Stimulated activated CD4-positive, alpha-beta T cell treated with anti-CD3 and anti-CD28 coated beads, Interleukin-15, amount 100 ng/mL, for 48 hours (primary cell): ENCODE measurements at places on chromosomes 2 and 18.

- DNase-seq, result no peak
These were observed 557.4 kb upstream of the RAB6C start for GRCh38 chr2:129422028-129422427.

GRCh38 chr18:9971313-9971920 lies 57.6 kb downstream of the VAPA start:
- peak; percentile 61 for DNase-seq

- DNase-seq, result no peak
These were observed 74.7 kb downstream of the NAB1 start for GRCh38 chr2:190723397-190724090.

DNA sequence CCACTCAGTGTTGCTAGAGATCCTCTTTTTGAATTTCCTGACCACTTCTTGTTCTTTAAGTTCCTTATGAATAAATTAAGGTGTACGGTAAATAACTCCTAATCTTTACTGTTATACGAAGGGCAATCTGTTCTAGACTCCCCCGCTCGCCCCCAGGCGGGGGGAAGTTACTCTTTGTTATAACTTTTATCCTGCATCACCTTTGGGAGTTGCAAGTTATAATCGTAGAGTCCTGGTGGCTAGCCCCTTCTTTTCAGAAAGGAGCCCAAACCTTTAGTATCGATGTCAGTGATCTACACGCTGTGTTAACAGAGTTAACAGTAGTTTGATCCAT lies 652 bp downstream of the GCA start:
- no peak for DNase-seq

GRCh38 chr2:157853211-157853610 lies 22.9 kb downstream of the ACVR1 start:
- DNase-seq, result no peak

GRCh38 chr18:58800582-58800981 lies 64.1 kb upstream of the ZNF532 start:
- no peak for DNase-seq

DNA sequence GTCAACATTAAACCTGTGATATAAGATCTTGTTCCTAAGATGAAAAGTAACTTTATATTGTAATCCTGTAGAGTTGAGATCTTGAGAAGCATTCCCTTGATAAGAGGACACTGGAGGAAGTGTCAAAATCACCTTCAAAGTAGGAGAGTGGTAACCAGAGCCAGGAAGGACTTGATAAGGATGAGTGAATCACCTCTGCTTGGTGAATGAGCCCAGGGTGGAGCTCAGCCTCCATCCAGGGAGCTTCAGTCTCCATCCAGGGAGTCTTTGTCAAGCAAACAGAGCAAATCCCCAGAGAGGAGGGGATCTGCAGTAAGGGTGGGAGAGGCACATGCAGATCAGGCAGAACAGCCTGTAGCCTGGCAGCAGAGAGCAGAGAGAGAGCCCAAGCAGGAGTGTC lies 167.1 kb upstream of the SIX2 start:
- no peak for DNase-seq

DNA sequence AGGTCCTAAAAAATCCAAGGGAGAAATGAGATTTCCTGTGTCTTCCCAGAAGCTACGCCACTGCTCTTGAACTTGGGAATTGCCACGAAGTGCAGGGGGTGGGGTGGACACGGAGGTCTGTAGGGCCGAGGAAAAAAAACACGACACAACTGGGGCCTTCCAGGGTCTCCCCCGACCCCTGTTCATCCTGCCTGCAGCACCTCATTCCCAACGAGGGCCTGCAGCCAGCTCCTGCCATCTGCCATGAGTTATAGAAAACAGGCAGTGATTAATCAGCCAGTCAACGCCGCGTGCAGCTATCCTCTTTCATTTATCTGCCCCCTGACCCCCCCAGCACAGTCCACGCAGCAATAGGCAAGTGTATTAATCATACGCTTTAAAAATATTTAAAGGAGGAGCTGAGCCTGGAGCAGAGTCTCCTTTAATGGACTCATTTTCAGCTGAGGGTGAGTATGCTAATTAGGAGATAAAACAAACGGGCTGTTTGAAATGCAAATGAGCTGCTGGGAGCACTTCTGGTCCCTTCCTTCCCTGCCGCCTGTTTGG lies 209.9 kb downstream of the TFCP2L1 start:
- peak; percentile 73 for DNase-seq

GRCh38 chr2:134220344-134220974 lies 33.4 kb upstream of the MGAT5 start:
- DNase-seq, result no peak

DNA sequence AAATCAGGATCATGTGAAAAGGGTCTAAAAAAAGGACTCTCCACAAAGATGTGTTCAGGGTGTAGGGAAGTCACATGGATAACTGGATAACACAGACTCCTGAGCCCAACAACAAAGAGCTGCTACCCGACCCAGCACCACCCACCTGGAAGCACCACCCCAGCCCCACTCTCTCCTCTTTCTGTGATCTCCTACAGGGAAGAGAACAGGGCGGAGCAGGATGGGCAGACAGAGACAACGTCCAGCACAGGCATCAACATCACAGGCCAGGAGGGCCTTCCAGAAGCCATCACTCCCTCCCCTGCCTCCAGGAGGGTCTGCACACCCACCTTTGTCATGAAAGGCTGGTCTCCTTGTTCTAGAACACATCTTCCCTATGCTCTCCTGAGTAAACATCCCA lies 1.3 kb upstream of the CIB4 start:
- DNase-seq, result no peak

DNA sequence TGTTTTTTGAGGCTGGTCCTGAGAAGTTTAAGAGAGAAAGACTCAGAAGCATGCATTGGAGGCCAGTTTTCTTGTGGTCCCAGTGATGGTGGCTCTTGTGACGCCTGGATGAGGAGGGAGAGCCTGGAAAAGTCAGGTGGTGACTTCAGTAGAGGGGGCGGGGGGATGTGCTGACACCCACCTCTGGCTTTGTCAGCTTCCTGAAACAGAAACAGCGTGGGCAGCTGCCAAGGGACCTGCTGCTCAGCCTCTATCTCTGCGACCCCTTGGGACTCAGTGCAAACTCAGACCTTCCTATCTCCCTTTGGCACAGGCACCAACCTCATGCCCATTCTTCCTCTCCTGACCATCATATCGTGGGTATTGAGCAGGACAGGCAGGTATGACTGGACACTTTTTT lies 6.4 kb downstream of the TGFBRAP1 start:
- no peak for DNase-seq

GRCh38 chr18:8707556-8708300 lies 2.4 kb downstream of the MTCL1 start:
- DNase-seq, result no peak

DNA sequence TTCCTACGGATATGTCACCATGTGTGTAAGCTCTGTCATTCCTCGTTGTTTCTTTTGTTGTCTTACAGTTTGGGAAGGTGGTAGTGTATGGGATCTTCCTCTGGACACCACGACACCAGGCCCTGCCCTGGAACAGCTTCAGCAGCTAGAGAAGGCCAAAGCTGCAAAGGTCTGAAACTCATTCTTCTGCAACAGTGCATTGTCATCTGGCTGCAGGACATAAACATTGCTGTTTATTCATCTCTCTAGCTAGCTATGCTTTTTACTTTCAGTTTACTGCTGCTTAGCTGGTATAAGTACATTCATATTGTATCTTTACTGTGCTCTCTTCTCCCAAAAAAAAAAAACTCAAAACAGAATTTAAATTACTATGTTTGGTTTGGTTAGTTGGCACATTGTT lies 39.2 kb upstream of the KCNJ13 start:
- no peak for DNase-seq

- DNase-seq, result no peak
These were observed 13.2 kb downstream of the POU3F3 start for GRCh38 chr2:104866883-104867812.

GRCh38 chr2:69618362-69618761 lies 25.2 kb downstream of the AAK1 start:
- DNase-seq, result no peak

GRCh38 chr2:54471221-54471711 lies 15.1 kb downstream of the SPTBN1 start:
- no peak for DNase-seq

DNA sequence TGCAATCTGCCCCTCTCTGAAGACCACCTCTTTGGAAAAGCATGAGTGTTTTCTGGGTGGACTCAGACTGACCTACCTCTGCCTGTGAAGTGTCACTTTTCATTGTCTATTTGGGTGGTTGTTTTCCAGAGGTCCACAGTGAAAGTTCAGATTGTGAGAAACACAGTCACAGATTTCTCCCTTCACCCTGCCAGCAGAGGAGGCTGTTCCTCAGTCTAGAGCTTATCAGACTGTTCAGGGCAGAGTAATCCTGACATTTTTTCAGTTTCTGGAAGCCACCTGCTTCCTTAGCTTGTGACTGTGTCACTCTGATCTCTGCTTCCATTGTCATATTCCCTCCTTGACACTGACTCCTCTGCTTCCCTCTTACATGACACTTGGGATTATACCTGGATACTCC lies 55.4 kb upstream of the RMP24 start:
- no peak for DNase-seq

- no peak for DNase-seq
These were observed 50.8 kb upstream of the RASGRP3 start for GRCh38 chr2:33425586-33426031.

DNA sequence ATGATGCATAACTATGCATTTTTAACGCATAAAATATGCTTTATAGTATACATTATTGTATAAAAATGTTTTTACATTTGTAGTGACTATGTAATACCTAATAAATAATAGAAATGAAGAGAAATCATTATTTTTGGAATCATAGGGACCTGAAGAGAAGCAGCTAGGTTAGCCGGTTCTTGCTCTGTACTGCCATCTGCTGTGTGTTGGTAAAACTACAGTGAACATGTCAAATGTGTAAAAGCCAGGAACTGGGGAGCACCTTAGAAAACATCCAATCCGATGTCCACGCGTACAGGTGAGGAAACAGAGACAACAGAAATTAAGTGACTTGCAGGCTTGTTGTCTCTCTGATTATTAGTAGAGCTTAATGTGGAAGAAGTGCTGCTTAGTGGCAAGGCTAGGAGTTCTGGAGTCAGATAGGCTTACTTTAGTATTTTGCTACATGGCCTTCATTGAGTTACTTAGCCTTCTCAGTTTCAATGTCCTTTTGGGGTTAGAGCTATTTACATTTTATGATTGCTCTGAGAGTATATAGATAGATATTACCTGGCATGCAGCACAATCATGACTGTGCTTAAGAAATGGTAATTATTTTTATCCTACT lies 386.5 kb downstream of the DLGAP1 start:
- DNase-seq, result peak; percentile 4

- DNase-seq, result no peak
These were observed 15.5 kb upstream of the ECEL1 start for GRCh38 chr2:232502911-232503808.

GRCh38 chr2:191951376-191951775 lies 104.5 kb upstream of the CAVIN2 start:
- DNase-seq, result no peak

DNA sequence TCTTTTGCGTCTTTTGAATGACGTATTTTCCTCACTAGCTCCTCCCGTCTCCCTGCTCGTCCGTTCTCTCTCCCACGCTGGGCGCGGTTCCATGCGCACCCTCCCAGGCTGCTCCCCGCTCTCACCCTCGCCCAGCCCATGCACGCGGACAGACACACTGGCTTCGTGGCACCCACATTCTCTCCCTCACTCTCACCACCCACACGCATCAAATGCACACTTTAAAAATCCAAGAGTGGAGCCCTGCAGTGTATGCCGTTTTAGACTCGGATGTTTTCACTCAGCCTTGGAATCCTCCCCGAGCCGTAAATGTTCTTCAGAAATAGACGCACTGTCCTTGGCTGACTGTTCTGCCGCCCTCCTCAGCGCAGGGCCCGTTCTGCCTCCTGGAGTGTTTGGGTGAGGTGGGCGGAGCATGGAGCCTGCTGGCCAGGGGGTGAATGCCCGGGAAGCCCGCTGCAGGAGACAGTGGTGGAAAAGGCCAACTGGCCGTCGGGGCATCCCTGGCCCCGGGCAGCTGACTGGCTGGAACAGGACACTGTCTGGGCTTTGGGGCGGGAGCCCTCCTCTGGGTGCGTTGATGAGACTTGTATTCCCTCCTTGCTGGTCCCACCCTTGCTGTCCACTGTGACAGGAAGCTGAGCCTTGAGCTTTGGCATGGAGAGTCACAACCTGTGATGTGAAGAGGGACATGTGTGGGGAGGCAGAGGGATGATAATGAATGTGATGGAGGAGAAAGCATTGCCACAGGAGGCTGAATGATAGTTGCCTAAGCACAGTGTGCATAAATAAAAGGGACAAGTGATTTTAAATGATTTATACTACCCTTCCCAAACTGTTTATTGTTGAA lies 35.4 kb upstream of the LYPD6B start:
- no peak for DNase-seq

- DNase-seq, result no peak
These were observed 124.6 kb downstream of the NCK2 start for GRCh38 chr2:105869341-105869740.

- no peak for DNase-seq
These were observed 248.2 kb upstream of the RBMS1 start for GRCh38 chr2:160741815-160742214.

DNA sequence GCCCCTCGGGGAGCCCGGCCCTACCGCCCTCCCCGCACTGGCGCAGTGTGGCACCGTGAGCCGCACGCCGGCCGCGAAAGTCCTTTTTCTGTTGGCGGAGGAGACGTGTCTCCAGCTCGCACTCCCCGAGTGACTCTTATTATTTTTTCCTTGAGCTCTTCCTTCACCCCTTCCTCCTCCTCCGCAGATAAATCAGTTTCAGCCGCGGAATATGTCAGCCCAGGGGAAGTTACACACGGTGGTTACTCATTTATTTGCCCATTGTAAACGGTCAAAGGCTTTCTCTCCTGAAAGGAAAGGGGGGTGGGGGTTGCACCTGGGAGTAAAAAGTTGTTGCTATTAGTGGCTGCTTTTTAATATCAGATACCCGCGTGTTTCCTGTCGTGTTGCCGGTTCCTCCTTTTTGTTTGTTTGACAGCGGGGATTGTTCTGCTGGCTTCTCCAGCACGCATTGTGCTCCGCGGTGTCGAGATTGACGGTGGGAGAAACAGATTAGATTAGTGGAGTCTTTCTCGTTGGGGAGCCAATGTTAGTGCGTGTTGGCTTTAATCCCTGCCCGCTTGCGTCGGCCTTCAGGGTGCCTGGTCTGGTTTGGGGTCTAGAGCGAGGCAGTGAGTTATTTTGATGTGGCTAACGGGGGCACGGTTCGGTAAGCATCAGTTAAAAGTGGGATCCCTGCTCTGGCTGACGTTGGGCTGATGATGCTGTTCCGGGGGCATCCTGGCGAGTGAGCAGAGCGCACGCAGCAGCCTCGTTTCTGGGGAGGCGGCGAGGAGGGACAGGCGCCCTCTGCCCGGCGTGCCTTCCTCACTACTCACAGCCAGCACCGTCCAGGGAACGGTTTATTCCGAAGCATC lies 1.6 kb downstream of the CRIM1 start:
- no peak for DNase-seq

DNA sequence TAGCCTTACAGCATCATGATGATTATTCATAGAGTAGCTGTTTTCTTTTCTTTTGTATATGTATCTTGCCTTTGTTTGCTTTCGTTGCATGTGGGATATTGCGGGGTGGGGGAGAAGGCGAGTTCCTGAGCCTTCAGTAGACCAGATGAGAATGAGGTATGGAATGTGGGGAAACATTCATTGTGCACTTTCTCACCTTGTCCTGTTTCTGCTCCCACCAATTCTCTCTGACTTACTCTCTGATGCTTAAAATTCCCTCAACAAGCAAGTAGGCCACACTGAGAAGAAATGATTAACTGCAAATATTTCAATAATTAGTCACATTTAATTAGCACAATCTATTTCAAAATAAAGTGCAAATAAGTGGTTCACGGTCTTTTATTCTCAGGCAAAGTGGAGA lies 31.0 kb downstream of the GKN2 start:
- no peak for DNase-seq

GRCh38 chr18:13548966-13549879 lies 177.1 kb downstream of the FAM210A start:
- DNase-seq, result no peak

- no peak for DNase-seq
These were observed 167.3 kb downstream of the MAIP1 start for GRCh38 chr2:200122683-200123082.
